ENCODE measurements at places on chromosomes 13 and 19.

DNA sequence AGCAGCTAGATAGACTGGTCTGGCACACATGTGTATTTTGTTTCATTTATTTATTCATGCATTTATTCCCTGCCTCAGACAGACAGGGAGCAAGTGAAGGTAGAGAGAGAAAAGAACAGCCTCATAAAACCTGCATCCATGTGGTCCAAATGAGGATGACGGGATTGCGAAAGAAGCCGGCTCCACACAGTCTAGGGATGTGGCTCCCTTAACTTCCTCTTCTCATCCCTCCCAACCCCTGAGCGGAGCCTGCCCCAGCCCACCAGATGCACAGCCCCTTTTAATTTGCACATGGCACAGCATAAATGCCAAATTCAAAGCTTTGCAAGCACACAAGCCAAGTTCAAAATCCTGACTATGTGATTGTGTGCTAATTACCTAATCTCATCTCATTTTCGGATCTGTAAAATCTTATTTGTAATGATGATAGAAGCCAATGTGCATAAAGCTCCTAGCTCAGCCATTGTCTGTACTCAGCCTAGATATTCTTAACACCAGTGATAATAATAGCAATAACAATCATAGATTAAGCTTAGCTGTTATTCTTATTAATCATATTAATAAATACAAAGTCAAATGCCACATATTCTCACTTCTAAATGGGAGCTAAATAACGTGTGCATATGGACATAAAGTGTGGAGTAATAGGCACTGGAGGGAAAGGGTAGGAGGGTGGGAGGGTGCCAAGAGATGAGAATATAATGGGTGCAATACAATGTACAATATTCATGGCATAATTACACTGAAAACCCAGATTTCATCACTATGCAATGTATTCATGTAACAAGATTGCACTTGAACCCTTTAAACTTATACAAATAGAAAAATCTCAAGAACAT, 156.3 kb downstream of the DCT start:
- no peak for DNase-seq

DNA sequence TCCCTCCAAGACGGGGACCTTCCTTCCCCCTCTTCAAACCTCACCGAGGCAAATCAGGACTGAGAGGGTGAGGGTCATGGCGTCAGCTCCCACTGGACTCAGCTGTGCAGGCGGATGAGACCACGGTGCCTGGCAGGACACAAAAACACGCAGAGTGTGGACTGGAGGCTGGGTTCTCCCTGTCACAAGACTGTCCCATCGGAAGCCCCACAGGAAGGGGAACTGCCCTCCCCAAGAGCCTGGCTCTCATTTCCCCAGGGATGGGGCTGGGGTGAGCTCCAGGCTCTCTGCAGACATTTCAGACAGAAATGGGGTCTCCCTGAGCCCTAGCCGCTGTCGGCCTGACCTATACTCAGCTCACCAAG, at the start of gene LILRB5:
TSS of gene LILRB5 (minus strand) at position 158 of the 365 bp plus-strand sequence. CDS start at position 78, 80 bp downstream.
- no peak for DNase-seq

DNA sequence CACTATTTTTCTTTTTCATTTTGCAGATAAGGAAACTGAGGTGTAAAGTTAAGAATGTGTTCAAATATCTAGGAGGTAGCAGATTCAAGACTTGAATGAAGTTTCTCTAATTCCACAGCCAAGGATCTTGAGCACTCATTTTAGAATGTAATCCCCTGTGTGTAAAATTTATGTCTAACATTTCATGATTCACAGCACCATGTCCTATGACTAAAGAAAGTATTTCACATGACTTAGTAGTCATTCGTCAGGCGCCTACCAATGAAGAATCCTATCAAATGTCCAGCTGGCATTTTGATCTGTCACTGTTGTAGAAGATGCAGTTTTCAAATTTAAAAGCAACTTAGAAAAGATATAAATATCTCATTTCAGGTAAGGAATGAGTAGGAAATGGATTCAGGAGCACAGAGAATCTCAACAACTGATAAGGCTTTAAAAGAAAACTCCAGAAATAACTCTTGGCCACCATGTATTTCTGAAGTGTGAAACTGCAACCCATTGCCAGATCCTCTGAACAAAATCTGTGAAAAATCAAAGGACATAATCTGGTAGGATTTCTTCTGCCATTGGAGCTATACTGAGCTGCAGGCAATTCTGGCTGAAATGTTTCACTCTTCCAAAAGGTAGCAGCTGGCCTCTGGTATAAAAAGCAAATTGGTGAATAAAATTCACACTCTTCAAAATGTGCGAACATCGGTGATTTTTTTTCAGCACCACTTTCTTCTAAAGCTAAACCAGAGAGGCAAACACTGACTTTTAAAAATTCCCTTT, 92.2 kb downstream of the DCLK1 start:
- no peak for DNase-seq

DNA sequence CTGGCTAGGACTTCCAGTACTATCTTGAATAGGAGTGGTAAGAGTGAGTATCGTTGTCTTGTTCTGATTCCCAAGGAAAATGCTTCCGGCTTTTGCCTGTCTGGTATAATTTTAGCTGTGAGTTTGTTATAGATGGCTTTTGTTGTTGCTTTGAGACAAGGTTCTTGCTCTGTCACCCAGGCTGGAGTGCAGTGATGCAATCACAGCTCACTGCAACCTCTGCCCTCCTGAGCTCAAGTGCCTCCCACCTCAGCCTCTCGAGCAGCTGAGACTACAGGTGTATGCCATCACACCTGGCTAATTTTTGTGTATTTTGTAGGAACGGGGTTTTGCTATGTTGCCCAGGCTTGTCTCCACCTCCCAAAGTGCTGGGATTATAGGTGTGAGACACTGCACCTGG, 6.1 kb upstream of the ZNF543 start:
- DNase-seq = no peak

DNA sequence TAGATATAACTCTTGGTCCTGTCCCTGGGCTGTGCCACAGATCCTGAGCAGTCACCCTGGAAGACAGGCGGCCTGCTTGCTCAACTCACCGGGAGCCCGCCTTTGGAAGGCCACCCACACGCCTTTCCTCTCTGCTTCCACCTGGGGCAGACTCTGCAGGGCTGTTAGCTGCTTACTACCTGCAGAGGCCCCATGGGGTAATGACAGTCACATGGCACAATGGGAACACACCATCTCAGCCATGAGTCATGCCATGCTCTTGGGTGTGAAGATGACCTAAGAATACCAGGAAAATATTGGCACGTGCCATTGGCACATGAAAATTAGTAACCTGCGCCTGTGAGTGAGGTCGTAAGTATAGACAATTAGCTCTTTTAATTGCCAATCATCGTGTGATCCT, 108.6 kb downstream of the COL4A2 start:
- peak; percentile 5 for DNase-seq

DNA sequence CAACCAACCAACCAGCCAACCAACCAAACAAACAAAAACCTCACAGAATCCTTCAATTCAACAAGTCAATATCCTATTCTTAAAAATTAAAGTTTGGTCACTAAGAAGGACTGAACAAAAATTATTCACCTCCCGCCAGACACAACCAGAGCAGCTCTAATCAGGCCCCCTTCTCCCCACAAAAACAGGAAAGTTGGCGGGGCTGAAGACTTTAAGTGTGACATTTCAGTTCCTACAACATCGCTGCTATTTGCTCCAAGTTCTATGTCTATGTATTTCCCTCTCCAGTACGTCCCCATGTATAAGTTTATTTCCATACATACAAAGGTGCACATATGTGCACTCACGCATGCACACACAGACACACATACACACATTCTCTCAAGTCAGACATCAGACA, 32.8 kb upstream of the STK24 start:
- no peak for DNase-seq

DNA sequence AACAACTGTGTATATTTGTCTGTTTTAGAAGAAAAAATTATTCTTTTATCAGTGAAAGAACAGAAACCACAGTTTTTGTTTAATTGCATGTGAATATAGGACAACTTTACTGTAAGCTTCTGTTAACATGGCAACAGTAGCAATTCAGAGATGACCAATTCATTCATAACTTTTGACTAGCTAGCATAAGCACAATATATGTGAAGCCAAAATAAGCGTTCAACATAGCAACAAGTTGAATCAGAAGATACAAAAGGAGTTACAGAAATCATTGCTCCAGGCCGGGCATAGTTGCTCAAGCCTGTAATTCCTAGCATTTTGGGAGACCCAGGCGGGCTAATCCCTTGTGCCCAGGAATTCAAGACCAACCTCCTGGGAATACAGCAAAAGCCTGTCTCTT, 197.1 kb upstream of the GPC6 start:
- DNase-seq = no peak

DNA sequence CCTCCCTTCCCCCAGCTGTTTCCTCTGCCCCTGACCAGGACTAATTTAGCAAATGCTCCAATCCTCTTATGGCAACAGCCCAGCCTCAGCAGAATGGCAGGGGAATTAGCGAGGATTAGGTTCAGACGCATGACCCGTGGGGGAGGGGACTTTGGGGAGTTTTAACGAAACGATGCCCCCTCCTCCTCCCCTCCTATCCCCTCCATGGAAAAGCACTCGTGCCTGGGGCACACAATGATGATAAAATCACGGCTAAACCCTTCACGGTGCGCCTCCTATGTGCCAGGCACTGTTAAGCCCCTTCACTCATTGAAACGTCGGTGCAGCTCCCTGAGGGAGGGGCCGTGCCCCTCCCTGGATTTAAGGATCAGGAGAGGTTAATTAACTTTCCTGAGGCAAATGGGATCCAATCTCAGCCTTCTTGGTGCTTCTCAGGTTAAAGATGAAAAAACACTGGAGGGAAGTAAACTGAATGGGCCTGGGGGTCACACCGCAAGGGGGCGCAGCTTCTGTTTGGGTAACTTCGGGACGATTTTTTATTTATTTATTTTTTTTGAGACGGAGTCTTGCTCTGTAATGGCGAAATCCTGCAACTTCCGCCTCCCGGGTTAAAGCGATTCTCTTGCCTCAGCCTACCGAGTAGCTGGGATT, 10.1 kb upstream of the TPRX2 start:
- DNase-seq = peak; percentile 32

DNA sequence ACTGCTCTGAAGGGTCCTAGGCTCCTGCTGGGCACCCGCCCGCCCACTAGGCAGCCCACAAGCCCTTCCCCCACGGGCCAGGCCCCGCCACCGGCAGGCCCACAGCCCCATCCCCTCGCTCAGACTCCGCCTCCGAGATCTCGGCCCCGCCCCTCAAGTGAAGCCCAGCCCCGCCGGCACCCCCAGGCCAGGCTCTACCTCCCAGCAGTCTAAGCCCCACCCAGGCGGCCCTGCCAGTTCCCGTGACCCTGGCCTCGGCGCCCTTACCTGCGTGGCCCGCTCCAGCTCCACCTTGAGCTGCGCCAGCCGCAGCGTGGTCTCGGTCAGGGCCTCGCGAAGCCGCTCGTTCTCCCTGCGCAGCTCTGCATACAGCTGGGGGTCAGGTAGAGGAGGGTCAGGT, 16.3 kb downstream of the EPS8L1 start:
- DNase-seq = no peak

DNA sequence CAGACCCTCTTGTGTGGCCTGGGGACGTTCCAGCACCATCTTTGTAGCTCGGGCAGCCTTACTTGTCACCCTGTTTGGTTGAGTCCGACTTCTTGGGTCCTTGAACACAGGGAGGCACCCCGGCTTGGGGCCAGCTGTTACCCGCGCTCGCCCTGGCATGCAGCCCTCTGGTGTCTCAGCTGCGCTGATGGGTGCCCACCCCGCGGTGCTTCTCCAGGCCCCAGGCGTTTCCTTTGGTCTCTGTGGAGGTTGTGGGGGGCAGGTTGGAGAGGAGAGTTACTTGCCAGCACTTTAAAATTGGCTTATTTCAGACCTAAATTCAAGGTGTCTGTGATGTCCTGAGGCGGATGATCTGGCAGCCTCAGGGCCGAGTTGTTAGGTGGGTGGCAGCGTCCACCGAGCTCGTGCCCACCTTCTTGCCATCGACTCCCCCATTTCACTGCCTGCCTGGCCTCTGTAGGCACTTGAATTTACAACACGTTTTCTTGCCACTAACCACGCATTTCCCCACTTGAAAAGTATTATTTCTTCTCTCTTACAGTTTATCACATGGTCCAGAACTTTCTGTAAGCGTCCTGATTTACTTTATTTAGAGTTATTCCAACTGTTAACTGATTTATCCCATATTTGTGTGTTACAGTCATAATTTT, 16.9 kb downstream of the UBAC2 start:
- DNase-seq = no peak

GRCh38 chr13:30294004-30294403, 13.3 kb downstream of the KATNAL1 start:
- peak; percentile 21 for DNase-seq

DNA sequence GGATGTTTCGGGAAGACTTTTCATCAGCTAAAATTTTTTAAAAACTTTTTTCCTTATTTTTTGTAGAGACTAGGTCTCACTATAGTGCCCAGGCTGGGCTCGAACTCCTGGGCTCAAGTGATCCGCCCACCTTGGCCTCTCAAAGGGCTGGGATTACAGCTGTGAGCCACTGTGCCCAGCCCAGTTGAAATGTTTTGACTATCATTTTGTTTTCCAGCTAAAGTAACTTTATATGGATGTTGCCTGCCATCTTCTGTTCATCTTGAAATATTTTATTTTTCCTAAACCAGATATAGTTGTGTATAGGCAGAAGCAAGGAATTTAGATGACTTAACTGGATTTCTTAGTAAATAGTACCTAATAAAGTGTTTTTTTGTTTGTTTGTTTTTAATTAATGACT, 7.0 kb downstream of the CAB39L start:
- peak; percentile 35 for DNase-seq

DNA sequence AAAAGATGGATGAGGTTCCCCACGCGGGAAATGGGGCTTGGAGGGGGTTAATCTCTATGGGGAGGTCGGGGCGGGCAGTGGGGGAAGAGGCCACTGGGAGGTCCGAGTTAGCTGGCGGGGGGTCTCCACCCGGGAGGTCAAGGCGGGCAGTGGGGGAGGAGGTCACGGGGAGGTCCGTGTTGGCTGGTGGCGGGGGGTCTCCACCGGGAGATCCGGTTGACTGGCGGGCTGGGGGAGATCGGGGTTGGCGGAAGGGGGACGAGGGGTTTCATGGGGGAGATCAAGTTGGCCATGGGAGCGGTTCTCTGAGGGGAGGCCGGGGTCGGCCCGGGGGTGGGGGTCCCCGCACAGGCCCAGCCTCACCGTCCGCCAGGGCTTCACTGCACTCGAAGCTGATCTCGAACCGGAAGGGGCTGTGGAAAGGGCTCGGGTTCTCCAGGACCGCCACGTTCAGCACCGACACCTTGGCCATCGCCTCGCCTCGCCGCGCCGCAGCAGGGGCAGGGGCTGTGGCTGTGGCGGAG, 342 bp downstream of the ASF1B start:
- DNase-seq = no peak

- DNase-seq = no peak
These were observed 5.6 kb downstream of the C19orf81 start for GRCh38 chr19:50654882-50655281.

- no peak for DNase-seq
These were observed 204.4 kb downstream of the COG6 start for GRCh38 chr13:39859898-39860297.

- DNase-seq = no peak
These were observed 1117.2 kb upstream of the MIR17HG start for GRCh38 chr13:90230311-90230710.

- no peak for DNase-seq
These were observed 16.9 kb upstream of the TFDP1 start for GRCh38 chr13:113567681-113568080.

GRCh38 chr13:92572190-92572589, 654.4 kb upstream of the GPC6 start:
- no peak for DNase-seq

GRCh38 chr19:11973019-11973810, 8.4 kb downstream of the ZNF763 start:
- no peak for DNase-seq

Measured in erythroblast (primary cell).